Parietal lobe (tissue), 2 donors: ENCODE measurements at places on chromosomes 2 and 18. TPM values are rescaled to one million over a fixed set of nuclear protein-coding genes. Genes with fewer than 3 reads are reported as not detected.

The LGALSL gene
- 31.6 TPM for total RNA-seq

The C2orf80 gene
- total RNA-seq, result 21.0 TPM

The MARCO gene
- not detected for total RNA-seq

The CYRIA gene
- 199 TPM for total RNA-seq

The DTNA gene
- total RNA-seq, result 69.2 TPM

The VSNL1 gene
- 19.7 TPM for total RNA-seq
